ENCODE measurements at places on chromosomes 1 and 21.

DNA sequence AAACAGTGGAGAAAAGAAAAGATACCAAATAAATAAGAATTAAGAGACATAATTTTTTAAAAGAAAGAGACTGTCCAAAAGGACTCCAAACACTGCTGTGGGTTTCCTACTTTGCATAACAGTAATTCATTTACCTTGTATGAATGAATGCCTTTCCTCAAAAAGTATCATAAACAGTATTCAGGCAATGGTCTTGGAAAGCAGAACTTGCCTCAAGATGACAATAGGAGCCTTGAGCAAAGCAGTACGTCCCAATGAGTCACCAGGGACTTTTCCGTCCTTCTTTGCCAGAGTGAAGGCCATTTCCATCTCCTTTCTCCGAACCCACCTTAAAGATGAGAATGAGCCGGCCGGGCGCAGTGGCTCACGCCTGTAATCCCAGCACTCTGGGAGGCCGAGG, 186.4 kb downstream of the ZBTB18 start:
- DNase-seq: no peak

DNA sequence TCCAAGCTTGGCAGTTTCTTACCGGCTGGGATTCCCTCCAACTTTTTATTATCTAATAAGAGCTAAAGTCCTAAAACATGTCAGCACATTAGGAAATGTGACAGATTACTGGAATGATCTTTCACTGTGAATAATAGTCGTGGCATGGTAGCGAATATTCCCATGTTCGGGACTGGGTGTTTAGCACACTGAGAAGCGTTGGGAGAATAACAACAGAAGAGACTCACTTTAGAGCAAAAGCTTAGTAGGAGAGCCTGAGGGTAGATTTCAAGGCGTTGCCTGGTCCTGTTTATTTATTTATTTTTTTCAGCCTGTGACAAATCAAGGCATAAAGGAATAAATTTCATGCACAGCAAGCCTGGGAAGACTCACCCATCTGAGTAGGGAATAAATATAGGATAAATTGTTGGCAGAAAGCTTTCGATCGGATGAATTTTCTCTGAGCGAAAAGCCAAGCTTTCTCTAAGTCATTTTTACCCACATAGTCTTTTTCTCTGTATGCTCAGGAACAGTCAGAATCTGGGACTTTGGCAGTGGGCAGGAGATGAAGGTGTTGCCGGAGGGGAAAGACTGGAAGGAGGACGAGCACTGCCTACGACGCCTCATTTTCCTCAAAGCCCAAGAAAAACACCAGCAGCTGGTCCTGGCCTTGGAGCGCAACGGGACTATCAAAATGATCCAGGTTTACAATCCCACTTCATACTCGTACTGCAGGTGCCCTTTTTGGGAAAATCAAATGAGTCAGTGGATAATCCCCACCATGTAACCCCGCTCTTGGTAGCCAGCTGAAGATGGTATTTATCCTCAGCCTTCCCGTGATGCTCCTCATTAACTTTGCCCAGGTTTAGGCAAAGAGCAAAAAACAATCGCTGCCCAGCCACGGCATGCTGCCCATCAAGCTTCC, 97.2 kb downstream of the WDR64 start:
- no peak for DNase-seq

GRCh38 chr1:213657013-213657412, 330.8 kb upstream of the PROX1 start:
- no peak for DNase-seq

GRCh38 chr21:34875830-34876229, 173.3 kb downstream of the RUNX1 start:
- no peak for DNase-seq

GRCh38 chr1:164912290-164912689, 353.3 kb downstream of the PBX1 start:
- no peak for DNase-seq

GRCh38 chr1:83077411-83077810, 921.5 kb downstream of the TTLL7 start:
- no peak for DNase-seq

GRCh38 chr1:34907487-34908090, 21.9 kb downstream of the DLGAP3 start:
- no peak for DNase-seq

GRCh38 chr1:91036894-91037829, 15.3 kb upstream of the ZNF644 start:
- no peak for DNase-seq

- DNase-seq: no peak
Observed at GRCh38 chr1:150410582-150411101, 46.7 kb downstream of the RPRD2 start.

DNA sequence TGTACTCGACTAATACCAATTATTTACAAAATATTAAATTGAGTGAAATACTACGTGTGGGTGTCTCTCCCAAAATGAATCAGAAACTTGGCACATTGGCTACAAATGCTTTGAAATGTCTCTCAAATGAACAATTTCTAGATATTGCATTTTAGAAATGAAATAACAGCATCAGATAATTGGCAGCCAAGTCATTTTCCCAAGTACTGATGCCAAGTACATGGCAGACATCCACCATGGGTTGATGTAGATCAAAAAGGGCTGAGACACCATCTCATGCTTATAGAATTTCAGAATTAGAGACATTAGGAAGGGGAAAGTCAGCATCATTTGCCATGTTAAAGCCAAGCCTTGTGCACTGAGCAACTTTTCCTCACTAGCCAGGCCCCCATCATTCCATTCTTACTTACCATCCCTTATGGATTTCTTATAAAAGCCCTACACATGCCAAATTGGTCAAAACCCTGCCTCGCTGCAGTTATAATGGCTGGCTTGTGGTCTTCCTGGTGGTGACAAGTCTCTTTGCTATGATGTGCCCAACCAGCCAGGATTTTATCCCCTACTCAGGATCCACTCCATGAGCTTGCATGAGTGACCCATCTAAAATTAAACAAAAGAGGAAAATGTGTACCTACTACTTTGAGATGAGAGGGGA, 73.1 kb downstream of the GREM2 start:
- no peak for DNase-seq

DNA sequence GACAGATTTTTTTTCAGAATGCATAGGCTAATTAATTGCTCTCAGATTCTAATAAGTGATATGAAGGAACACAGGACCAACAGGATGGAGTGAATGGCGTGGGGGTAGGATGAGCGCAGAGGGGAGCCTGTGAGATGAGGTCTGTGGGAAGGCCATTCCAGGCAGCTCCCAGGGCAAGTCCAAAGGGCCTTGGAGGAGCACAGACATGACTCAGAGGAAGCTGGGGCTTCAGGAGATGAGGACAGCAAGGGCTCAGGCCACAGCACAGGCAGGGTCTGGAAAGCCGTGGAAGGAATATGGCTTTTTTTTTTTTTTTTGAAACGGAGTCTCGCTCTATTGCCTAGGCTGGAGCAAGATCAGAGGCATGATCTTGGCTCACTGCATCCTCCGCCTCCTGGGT, 35.1 kb downstream of the FMN2 start:
- no peak for DNase-seq

GRCh38 chr1:7826363-7826762, 26.5 kb downstream of the UTS2 start:
- no peak for DNase-seq

DNA sequence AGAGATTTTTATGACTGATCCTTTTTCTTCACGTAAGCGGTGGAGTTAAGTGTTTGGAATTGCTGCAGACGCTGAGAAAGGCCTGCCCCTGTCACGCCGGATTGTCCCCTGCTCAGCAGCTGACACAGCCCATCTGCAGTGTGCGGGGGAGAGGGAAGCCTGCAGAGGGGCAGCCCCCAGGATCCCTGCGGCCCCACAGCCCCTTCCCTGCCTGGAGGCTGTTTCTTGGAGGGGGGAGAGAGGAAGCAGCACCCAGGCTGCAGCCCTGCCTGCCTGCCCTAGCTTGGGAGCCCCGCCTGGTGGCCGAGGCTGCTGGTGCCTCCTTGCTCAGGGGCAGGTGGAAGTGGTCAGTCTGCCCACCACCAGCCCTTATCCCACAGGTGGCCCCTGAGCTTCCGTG, 50.7 kb downstream of the PRDM16 start:
- DNase-seq: no peak

All from stimulated activated CD4-positive, alpha-beta T cell treated with anti-CD3 and anti-CD28 coated beads, Interleukin-15, amount 100 ng/mL, for 48 hours (primary cell).